Kasumi-1 (cell line): ENCODE measurements at places on chromosomes 11 and 22.

DNA sequence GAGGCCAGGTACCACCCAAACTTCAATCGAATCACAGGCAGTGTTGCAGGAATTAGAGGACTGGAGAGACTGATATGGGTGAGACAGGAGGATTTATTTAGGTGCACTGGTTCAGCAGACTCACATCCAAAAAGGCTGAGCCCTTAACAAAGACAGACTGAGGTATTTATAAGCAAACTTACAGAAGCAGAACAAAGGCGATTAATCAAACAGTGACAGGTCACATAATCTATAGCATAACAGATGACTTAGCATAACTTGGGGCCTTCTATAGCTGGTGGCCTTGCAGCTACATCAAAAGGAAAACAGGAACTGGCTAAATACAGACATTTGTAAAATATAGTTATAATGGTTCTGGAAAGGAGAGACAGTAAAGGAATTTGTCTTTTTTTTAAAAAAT lies 2.1 kb downstream of the APOBEC3B start:
- no peak for DNase-seq

GRCh38 chr11:5366856-5367255 lies 15.5 kb downstream of the OR51B6 start:
- no peak for DNase-seq

DNA sequence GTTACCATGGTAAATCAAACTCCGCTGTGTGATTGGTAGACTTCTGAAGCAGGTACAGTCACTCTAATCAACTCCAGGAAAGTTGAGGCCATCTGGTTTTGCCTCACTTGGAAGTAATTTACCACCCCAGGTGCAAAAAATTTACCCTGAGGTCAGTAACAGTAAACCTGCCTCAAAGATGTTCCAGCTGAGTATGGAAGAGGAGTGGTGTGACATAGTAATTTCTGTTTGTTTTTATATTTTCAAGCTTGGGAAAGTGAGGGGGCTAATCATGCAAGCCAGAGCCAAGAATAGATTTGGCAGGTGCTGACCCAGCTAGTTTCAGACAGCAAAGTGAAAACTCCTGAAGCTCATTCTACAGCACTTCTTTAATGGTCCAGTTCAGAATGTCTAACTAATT lies 691.6 kb downstream of the NTM start:
- no peak for DNase-seq

- DNase-seq: no peak
These were observed 66.1 kb downstream of the FAM76B start for GRCh38 chr11:95723361-95723942.

DNA sequence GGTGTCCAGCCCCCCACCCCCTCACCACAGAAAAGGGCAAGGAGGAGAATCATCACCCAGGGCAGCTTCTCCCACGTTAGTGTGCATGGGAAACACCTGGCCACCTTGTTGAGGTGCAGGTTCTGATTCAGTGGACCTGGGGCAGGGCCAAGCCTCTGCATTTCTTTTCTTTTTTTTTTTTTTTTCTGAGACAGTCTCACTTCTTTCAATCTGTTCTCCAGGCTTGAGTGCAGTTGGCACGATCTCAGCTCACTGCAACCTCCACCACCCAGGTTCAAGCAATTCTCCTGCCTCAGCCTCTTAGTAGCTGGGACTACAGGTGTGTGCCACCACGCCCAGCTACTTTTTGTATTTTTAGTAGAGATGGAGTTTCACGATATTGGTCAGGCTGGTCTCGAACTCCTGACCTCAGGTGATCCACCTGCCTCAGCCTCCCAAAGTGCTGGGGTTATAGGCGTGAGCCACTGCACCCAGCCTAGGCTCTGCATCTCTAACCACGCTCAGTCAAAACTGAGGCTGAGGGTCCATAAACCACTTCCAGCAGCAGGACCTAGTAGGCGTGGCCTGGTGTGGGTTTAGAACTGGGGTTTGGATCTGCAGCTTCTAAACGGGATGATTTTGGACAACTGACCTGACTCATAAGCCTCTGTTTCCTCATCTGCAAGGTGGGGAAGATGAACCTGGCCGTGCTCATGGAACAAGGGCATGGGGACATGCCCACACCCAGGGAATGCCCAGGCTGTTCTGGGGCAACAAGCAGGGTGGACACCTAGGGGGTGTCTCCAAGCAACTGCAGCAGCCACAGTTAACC lies 734 bp downstream of the ZP1 start:
- no peak for DNase-seq

- no peak for DNase-seq
These were observed 98.4 kb upstream of the OR9G4 start for GRCh38 chr11:56846631-56847576.

DNA sequence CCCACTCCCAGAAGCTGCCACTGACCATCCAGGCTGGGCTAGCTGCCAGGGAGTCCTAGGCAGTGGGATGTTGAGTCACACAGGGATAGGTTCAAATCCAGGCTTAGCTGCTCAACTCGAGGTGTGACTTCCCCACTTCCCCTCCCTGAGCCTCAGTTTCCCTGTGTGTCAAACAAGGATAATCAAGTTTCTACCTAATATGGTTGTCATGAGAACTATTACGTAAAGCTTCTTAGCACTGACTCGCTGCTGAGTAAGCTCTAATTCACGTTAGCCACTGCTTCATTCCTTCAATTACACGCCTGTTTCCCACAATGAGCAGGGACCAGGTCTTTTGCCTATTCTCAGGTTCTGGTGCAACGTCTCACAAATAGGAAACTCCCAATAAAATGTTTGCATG lies 67.7 kb downstream of the SEZ6L start:
- no peak for DNase-seq

GRCh38 chr11:88173956-88174355 lies 1.3 kb downstream of the RAB38 start:
- DNase-seq: no peak

DNA sequence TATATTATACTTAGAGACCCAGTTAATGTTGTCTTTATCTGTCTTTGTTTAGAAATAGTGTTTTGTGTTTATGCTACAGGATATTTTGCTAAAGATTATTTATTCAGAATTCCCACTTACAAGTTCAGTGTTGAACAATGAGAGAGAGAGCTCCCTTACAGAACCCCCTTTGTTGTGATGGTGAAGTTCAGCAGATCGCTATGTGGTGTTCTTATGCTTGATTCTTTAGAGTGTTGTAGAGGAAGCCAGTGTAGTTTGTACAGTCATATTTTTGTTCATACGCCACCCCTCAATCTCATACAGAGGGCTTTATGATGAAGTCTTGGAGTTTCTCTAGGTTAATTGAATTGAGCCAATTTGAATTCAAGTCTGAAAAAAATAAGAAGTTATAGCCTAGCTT lies 150.2 kb downstream of the TMEM135 start:
- no peak for DNase-seq

GRCh38 chr11:7098235-7098832 lies 9.5 kb downstream of the RBMXL2 start:
- DNase-seq: peak; percentile 73
